ENCODE measurements at places on chromosomes 6 and 20.

DNA sequence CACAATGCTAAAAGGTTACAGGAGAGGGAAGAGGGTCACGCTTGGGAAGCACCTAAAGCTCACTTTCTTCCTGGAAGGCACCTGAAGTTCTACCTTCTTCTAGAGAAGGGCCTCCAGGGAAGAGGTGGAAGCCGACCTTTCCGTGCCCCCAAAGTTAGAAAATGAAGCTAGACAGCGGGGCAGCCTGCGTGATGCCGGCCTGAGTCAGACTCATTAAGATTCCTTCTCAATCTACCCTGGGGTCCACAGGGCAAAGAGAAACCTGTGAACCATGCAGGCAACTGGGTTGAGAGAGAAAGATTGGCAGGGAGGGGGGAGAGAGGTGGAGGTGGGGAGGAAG is 54.8 kb upstream of the CCDC167 start:
- DNase-seq, result no peak

- no peak for DNase-seq
Observed at GRCh38 chr6:161406646-161407045, 132.8 kb upstream of the AGPAT4 start.

GRCh38 chr6:143689852-143690251 is 12.1 kb downstream of the PHACTR2 start:
- no peak for DNase-seq

DNA sequence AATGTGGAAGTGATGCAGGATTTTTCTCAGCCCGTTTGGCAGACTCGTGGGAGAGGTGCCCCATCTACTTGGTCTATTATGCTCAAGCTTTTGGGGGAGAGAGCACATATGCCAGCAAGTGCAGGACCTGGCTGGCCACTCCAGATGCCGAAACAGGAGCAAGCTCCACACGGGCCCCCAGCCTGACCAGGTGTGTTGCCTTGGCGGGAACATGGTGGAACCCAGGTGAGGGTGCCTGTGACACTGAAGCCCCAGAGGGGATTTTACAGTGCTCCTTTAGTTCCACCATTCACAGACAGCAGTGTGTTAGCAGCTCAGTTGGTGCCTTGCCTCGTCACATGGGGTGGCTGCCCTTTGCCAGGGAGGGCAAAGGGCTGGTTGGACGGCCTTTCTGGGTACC is 798.9 kb downstream of the EYS start:
- no peak for DNase-seq

- DNase-seq, result no peak
Observed at GRCh38 chr20:36784116-36784515, 10.6 kb upstream of the DSN1 start.

GRCh38 chr6:157656437-157656997 is 166.5 kb upstream of the SNX9 start:
- no peak for DNase-seq

DNA sequence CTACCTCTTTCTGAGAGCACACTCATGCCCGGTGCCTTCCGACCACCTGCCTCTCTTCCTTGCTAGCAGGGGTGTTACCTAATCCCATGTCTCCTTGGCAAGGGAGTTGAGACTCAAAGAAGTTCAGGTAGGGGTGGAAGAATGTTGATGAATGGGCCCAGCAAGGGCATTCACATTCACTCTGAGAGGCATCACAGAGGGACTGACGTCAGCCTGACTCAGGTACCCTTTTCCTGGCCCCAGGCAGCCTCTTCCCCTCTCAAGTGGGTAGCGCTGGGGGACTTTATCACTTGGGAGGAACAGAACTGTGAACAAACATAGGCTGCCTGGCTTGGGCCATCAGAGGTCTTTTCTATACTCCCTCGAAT is 35.3 kb downstream of the HM13 start:
- no peak for DNase-seq

GRCh38 chr20:33443006-33443511 is 504 bp downstream of the SNTA1 start:
- peak; percentile 45 for DNase-seq

- no peak for DNase-seq
Observed at GRCh38 chr6:73308712-73309534, 45.2 kb downstream of the DPPA5 start.

- no peak for DNase-seq
Observed at GRCh38 chr6:163291622-163292021, 122.9 kb upstream of the QKI start.

GRCh38 chr6:106513808-106514582 is 115.3 kb downstream of the RTN4IP1 start:
- DNase-seq, result no peak

GRCh38 chr6:156791320-156791850 is 14.2 kb downstream of the ARID1B start:
- peak; percentile 46 for DNase-seq

GRCh38 chr6:142510211-142510610 is 208.4 kb downstream of the ADGRG6 start:
- DNase-seq, result no peak

GRCh38 chr6:44117397-44118128 is 9.7 kb downstream of the MRPL14 start:
- DNase-seq, result no peak

DNA sequence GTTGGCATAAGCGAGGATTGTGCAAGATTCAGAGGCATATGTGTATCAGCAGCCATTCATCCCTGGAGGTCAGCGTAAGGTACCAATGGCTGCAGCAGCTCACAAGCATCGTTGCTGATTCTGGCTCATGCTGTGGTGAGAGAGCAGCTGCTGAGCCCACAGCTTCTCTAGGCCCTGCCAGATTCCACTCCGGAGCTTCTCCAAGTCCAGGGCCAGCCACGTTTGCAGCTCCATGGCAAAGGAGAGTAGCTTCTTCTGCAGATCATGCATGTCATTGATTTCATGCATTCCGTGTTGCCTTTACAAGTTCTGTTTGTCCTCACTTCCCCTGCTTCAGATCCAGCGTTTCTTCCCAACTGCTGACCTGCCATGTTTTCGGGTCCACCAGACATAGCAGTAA is 474.8 kb upstream of the ID4 start:
- DNase-seq, result no peak

- DNase-seq, result no peak
Observed at GRCh38 chr20:23097636-23098580, 11.8 kb upstream of the CD93 start.

DNA sequence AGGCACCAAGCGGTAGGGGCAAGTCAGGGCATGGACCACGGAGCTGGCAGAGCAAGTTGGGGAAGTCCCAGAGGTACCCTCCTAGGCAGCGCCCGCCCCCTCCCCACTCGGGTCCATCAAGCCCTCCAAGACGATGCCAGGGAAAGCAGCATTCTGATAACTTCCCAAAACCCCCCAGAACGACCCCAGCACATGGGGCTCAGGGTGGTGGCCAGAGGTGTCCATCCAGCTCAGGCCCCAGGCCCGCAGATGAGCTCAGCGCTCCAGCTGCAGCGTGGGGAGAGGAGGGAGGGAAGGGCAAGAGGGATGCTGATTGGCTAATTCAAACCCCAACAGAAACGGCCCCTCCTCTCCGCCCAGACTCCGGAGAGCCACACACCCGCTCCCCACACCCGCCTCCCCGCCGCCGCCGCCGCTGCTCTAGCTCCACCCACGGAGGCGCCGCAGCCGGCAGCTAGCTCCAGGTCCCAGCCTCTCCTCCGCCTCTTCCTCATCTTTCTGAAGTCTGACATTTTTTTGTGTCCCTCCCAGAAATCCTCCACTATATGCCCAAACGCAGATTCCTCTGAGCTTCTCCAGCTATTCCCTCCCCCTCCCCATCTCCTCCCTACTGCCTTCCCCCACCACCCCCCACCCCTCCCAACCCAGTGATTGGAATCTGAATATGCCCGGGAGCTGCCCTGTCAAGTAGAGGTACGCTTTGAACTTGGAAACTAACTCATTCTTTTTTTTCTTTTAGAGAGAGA is 40.3 kb upstream of the TLDC2 start:
- DNase-seq, result peak; percentile 94

DNA sequence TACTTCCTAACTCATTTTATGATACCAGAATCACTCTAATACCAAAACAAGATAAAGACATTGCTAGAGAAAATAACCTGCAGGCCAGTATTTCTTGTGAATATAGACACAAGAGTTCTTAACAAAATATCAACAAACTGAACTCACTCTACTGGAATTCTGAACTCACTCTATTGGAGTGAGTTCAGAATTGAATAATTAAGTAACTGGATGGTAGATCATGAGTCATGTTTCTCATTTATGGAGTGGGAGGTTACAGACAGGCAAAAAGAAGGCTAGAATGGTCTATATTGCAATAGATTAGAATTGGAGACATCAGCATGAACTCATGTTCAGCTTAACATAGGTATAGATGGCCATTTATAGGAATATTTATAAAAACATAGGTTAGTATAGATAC is 26.6 kb upstream of the C6orf58 start:
- DNase-seq, result no peak

- no peak for DNase-seq
Observed at GRCh38 chr20:47057661-47058060, 163.0 kb downstream of the EYA2 start.

- DNase-seq, result peak; percentile 76
Observed at GRCh38 chr6:45422503-45423110, 44.9 kb upstream of the SUPT3H start.

DNA sequence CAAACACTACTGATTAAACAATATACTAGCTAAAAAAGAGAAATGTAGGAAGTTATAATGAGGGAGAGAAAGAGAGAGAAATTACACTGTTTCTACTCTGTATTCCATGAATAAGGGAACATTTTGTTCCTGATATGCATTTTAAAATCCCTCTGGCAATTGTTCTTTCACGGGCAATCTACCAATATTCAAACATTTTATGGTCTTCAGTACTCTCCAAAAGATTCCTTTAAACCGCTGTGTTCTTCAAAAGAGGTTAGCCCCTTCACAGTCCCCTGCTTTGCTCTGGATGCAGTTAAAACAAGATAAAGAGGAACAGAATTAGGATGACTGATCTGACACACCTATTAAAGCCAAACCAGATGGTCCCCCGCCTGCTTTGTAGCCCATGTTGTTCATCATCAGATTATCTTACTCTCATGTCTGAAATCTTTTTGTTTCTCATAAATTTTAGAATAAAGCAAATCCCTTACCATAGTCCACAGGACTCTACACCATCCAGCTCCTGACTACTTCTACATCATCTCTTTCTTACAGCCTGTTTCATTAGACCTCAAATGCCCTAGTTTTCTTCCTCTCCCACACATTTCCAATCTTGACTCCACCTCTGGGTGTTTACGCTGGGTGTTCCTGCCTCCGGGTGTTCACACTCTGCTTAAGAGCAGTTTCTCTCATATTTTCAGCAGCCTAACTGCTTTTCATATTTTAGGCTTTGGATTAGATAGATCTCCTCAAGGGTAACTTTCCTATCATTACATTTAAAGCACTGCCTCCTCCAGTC is 399.7 kb downstream of the COL12A1 start:
- DNase-seq, result no peak

DNA sequence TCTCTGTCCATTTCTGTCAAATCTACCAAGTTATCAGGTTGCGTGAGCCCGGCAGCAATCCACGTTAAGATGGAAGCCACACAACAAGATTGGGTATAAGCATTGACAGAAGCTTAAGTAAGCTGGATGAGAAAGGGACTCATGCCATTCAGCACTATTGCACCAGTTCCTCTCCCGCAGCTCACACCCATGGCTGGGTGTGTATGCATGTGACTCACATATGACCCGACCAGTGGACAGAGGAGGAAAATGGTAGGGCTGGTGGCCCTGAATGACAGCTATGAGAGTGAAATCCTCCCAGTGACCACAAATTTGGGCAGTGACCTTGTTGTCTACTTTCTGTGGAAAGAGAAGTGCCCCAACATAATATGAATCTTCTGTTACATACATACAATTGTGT is 113.5 kb downstream of the OTOR start:
- no peak for DNase-seq

Data from activated CD4-positive, alpha-beta T cell treated with anti-CD3 and anti-CD28 coated beads for 36 hours (primary cell).